ENCODE measurements at places on chromosomes 1 and 21.

DNA sequence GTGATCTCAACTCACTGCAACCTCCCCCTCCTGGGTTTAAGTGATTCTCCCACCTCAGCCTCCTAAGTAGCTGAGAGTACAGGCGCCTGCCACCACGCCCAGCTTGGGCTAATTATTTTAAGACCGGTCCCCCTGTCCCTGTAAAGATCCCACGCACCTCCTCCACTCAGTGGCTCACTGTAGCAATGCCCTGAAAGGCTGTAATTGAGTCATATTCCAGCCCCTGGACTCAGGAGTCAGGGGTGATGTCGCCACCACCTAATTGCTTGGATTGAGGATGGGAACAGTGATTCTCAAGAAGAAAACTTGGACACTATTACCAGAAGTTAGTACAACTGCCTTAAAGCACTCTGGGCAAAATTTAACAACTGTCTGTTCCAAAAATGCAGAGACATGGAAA, 3.1 kb upstream of the EDARADD start:
- no peak for DNase-seq

DNA sequence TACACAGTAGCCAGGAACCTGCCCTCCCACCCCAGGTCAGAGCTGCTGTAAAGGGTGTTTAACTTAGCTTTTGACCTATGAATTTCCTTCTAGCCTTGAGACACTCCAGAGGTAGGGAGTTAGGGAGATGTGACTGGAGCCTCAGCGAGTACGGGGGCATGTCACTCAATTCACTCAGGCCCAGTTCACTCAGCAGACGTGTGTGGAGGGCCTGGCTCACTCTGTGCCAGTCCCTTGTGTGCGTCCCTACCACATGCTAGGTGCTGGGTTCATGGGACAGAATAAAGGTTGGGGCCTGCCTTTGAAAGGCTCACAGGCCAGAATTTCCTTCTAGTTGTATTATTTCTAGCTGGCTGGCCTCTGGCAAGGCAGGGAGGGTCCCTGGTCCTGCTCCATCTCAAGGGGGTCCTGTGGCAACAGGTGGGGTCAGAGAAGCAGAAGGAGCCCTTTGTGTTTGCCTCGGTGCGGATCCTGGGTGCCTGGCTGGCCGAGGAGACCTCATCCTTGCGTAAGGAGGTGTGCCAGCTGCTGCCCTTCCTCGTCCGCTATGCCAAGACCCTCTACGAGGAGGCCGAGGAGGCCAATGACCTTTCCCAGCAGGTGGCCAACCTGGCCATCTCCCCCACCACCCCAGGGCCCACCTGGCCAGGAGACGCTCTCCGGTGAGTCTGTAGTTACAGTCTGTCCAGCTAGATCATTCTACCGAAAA, 4.5 kb downstream of the NCDN start:
- no peak for DNase-seq

DNA sequence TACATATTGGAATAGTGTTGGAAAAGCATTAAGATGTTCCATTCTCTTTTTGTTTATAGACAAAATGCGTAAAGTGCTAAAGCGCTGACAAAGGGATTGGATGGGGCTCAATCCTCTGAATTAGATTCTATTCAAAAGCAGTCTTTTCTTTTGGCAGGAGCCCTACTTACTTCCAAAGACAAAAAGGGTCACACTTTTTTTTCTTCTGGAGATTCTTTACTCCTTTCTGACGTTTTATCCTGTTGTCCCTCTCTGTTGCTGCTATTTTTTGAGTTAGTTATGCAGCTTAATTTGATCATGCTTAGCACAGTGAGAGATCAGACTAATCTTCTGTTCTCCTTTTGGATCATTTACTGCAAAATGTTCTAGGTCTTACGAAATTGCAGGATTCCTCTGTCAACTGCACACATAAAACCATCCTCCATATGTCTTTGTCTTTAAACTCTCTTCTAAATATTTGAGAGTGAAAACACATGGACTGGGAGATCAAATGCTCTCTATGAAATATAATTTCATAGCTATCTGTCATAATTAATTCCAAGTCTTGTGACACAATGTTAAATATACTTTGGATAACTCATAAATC, 656.4 kb upstream of the ADGRL2 start:
- DNase-seq: no peak

GRCh38 chr1:203589171-203589570, 37.5 kb upstream of the ATP2B4 start:
- DNase-seq: no peak

GRCh38 chr1:22108339-22109105, 34.4 kb downstream of the WNT4 start:
- DNase-seq: no peak

DNA sequence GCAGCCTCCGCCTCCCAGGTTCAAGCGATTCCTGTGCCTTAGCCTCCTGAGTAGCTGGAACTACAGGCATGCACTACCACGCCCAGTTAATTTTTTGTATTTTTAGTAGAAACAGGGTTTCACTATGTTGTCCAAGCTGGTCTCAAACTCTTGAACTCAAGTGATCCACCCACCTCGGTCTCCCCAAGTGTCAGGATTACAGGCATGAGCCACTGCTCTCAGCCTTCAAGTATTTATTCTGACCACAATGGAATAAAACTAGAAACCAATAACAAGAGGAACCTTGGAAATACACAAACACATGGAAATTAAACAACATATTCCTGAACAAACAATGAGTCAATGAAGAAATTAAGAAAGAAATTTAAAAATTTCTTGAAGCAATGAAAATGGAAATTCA, 32.7 kb upstream of the DR1 start:
- no peak for DNase-seq

DNA sequence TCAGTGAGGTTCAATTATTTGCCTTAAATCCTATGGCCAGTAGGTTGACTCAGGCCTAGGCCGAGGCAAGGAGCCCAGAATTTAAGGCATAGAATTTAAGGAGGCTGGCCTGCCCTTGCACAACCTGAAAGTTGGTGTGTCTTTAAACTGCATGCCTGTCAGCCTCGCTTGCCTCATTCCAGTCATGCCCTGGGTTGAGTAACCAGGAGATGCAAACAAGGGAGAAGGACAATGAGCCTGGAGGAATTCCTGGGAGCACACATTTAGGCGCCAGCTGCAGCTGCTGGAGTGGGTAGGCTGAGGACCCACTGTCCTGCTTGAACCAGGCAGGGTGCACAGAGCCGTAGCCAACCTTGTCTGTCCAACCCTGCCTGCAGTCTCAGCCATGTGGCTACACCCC, 11.7 kb downstream of the CD2 start:
- DNase-seq: no peak

DNA sequence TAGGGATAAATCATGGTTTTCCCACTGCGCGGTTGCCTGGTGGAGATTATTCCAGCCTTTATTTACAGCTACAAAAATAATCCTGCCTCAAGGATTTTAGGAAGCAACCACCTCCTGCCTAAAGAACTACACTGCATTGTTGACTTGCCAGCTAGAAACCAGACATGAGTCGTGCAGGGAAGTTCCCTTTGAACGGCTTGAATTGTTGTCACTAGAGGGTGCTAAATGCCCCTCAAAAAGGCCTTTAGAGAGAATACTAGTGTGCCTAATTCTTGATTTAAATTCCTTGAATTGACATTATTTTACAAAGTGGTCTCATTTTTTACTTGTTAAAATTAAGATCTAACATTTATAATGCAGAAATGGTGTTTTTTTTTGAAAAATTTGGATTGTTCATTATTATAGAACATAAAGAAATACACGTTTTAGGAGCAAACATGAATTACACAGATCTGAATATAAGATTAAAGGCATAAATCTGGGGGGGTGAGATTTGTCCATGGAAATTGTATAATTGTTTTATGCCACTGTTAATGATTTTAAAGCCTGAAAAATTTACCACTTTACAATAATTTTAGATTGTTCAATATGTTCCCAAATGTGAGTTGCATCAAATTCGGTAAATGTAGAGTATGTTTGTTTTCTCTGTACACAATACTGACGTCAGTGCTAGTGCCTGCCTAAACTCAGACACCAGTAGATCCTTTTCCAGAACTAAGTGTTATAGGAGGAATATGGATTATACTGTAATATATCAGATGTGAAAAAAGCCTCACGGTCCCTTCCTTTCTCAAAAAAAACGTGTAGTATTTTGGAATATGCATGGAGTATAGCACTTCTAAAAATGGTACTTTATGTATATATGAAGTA, 7.6 kb upstream of the ERG start:
- peak; percentile 7 for DNase-seq

Measured in NCI-H2171 (cell line).